ENCODE measurements at places on chromosomes 3 and 15. TPM values are rescaled to one million over a fixed set of nuclear protein-coding genes. Genes with fewer than 3 reads are reported as not detected.

DNA sequence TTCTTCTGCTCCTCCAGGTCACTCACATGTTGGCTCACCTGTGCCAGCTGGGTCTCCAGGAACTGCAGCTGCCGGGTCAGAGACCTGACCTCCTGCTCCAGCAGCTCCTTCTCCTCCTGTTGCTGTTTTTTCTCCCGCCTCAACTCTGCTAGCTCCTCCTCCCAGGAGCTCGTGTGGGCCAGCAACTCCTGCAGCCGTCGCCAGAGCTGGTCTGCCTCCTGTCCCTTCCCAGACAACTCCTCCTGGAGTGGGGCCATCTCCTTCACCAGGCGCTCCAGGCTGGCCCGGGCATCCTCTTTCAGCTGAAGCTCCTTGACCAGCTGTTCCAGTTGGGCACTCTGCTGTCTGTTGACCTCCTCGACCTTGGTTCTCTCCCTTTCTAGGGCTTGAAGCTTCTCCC is 24.5 kb downstream of the CXCR6 start:
- no peaks in the 10 kb centered on the region for H3K27me3 ChIP-seq
- no peak overlapping the region for H3K4me3 ChIP-seq
- H3K27ac ChIP-seq = peak overlapping the region; percentile 52

- no peaks in the 10 kb centered on the region for H3K36me3 ChIP-seq
- no peak overlapping the region for H3K27ac ChIP-seq
- H3K27me3 ChIP-seq = no peaks in the 10 kb centered on the region
- peak; percentile 27 for DNase-seq
- no peaks in the 10 kb centered on the region for H3K4me1 ChIP-seq
Measured at GRCh38 chr15:85485956-85486567, 105.7 kb downstream of the AKAP13 start.

DNA sequence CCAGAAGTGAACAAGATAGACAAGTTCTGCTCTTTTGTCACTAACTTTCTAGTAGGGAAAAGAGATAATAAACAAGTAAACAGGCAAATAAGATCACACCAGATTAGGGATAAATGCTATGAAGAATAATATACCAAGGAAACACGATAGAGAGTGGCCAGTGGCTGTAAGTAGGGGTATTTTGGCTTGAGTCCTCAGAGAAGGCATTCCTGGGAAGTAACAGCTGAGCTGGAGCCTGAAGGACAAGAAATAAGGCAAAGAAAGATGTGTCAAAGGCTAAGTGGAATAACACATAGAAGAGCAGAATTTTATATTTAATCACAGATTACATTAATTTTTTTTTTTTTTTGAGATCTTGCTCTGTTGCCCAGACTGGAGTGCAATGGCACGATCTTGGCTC is 366.2 kb downstream of the ZIC1 start:
- no peaks in the 10 kb centered on the region for H3K4me1 ChIP-seq
- no peaks in the 10 kb centered on the region for H3K27me3 ChIP-seq
- no peak for DNase-seq
- no peak overlapping the region for H3K27ac ChIP-seq

DNA sequence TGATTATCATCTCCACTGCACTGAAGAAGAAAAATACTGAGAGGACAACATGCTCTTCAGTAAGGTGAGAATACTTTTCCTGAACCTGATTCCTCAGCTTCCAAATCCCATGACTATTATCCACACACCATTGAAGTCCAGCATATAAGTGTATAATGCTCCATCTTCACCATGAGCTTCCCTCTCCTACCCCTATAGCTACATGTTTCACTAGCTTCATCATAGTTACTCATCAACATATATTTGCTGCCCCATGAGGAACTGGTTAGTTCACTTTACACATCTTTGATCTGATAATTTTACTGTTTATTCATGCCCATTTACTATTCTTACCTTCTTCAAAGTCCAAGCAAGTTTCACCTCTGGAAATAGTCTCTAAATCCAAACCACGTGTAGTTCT is 908.5 kb upstream of the SEMA6D start:
- no peak overlapping the region for H3K27ac ChIP-seq
- no peak overlapping the region for H3K4me3 ChIP-seq
- no peak for DNase-seq
- H3K4me1 ChIP-seq = no peaks in the 10 kb centered on the region

DNA sequence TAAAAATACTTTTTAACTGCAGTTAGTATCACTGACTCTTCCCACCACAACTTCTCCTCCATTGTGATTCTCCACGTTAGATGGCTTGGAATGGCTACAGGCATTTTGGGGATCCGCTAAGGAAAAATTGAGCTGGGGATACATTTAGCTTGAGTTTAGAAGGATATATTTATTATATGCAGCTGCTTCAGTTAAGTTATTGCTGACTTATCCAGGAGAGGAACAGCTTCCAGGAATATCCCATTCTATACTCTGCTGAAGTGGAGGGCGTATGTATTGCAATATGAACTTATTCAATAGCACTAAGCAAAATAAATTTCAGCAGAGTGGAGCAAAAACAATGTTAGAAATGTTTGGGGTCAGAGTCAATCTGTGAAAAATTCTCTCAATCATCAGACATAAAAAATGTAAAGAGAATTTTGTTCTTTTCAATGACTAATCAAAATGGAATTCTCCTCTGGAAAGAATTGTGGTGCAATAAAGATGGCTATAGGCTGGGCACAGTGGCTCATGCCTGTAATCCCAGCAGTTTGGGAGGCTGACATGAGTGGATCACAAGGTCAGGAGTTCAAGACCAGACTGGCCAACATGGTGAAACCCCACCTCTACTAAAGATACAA is 84.7 kb downstream of the NCEH1 start:
- no peak for DNase-seq
- H3K36me3 ChIP-seq = no peaks in the 10 kb centered on the region
- H3K27ac ChIP-seq = no peak overlapping the region
- peaks cover 6% of the 10 kb centered on the region for H3K4me1 ChIP-seq
- no peaks in the 10 kb centered on the region for H3K27me3 ChIP-seq

GRCh38 chr3:196968233-196969133 is at the start of gene PIGZ:
PIGZ (minus strand) TSS chr3:196968833; CDS start chr3:196952031, 16,802 bp downstream.
- peak within 1 kb of the TSS; percentile 47 for H3K27ac ChIP-seq
- no peaks in the 10 kb centered on the region for H3K27me3 ChIP-seq
- H3K36me3 ChIP-seq = no peaks in the 10 kb centered on the region

GRCh38 chr3:110731148-110731547 is 340.5 kb upstream of the NECTIN3 start:
- no peaks in the 10 kb centered on the region for H3K27me3 ChIP-seq
- H3K36me3 ChIP-seq = no peaks in the 10 kb centered on the region
- DNase-seq = no peak
- H3K4me3 ChIP-seq = no peak overlapping the region

DNA sequence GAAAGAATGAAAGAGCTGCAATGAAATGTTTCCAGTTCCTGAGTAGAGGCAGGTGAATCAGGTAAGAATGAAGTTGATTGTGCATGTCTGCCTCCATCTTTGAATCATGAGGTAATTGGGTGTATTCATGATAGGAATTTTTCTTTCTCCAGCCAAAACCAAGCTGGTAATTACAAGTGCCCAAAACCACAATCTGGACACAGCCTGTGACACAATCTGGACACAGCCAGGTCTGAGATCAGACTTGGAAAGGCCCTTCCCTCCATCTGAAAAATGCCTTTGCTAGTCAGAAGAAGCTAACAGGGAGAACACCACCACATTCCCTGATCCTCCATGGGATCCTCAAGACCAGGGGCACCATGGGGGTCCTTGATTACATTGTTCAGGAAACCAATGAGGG is 338.5 kb upstream of the THBS1 start:
- H3K4me3 ChIP-seq = no peak overlapping the region
- H3K27ac ChIP-seq = no peak overlapping the region
- no peaks in the 10 kb centered on the region for H3K4me1 ChIP-seq
- no peaks in the 10 kb centered on the region for H3K27me3 ChIP-seq

- DNase-seq = no peak
- H3K27me3 ChIP-seq = no peaks in the 10 kb centered on the region
- H3K4me3 ChIP-seq = no peak overlapping the region
- no peaks in the 10 kb centered on the region for H3K36me3 ChIP-seq
Measured at GRCh38 chr3:156840826-156841689, 14.9 kb downstream of the LEKR1 start.

DNA sequence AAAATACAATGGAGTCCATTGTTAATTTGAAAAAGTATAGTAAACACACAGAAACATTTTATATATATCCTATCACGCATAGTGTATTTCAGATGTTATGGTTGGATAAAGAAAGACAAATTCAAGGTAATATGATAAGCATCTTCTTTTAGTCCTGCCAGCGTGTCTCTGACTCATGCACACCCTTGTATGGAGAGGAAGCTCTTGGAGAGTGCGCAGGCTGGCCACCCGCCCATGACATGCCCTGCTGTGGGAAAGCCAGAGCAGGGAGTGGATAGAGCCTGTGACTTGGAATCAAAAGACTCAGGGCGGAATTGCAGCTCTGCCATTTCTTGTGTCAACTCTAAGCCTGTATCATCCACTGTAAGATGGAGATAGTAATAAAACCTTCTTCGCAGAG is 23.0 kb upstream of the COPG1 start:
- peak; percentile 45 for DNase-seq
- H3K4me3 ChIP-seq = no peak overlapping the region
- H3K36me3 ChIP-seq = no peaks in the 10 kb centered on the region
- H3K27me3 ChIP-seq = no peaks in the 10 kb centered on the region
- peak overlapping the region; percentile 12 for H3K27ac ChIP-seq

GRCh38 chr15:80323285-80323684 is 71.3 kb upstream of the CTXND1 start:
- no peak overlapping the region for H3K27ac ChIP-seq
- H3K4me1 ChIP-seq = no peaks in the 10 kb centered on the region
- H3K4me3 ChIP-seq = no peak overlapping the region
- no peak for DNase-seq
- no peaks in the 10 kb centered on the region for H3K27me3 ChIP-seq

DNA sequence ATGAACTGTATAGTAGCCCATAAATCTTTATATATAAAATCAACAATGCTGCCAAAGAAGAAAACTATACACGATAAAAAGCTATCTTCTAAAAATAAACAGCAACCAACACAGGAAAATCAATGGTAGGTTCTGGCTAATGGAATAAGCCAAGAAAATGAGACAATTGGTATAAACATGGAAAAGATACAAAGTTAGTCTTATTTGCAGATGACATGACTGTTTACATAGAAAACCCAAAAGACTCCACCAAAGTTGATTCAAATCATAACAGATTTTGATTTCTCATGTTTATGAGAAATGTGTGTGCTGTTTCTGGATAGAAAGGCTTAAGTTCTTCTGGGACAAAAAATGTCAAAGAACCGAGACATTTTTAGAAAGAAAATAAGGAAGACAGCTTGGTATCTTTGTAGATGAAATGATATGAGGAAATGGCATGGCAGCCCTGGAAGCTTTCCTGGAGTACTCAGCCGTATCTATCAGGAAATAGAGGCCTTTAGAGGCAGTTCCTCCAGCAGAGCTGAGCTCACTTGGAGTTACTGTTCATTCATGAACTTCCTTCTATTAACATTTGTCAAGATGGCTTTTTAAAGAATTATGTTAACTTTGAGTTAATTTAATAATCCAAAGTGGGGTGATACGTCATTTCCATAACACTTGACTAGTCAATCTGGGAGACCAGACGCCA is 36.7 kb upstream of the VILL start:
- peaks cover 8% of the 10 kb centered on the region for H3K36me3 ChIP-seq
- no peak overlapping the region for H3K27ac ChIP-seq
- no peaks in the 10 kb centered on the region for H3K27me3 ChIP-seq

DNA sequence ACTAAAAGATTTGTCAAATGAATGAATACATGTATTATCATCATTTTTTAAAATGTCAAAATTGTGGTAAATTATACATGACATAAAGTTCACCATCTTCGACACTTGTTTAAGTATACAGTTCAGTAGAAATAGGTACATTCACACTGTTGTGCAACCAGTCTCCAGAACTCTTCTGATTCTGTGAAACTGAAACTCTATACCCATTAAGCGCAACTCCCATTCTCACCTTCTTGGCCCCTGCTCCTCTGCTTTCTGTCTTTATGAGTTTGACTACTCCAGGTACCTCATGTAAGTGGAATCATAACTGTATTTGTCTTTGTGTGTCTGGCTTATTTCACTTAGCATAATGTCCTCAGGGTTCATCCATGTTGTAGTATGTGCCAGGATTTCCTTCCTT is 50.1 kb upstream of the KBTBD8 start:
- H3K27me3 ChIP-seq = no peaks in the 10 kb centered on the region
- H3K4me3 ChIP-seq = no peak overlapping the region
- H3K4me1 ChIP-seq = no peaks in the 10 kb centered on the region
- no peak overlapping the region for H3K27ac ChIP-seq
- no peak for DNase-seq

GRCh38 chr15:73326157-73326556 is 42.6 kb downstream of the HCN4 start:
- H3K27ac ChIP-seq = no peak overlapping the region
- no peak overlapping the region for H3K4me3 ChIP-seq
- no peaks in the 10 kb centered on the region for H3K36me3 ChIP-seq
- DNase-seq = no peak
- no peaks in the 10 kb centered on the region for H3K4me1 ChIP-seq

- no peak overlapping the region for H3K4me3 ChIP-seq
- H3K27ac ChIP-seq = no peak overlapping the region
- DNase-seq = no peak
- peaks cover 3% of the 10 kb centered on the region for H3K36me3 ChIP-seq
Measured at GRCh38 chr3:18369551-18370185, 55.5 kb downstream of the SATB1 start.

- no peak for DNase-seq
- H3K4me3 ChIP-seq = no peak overlapping the region
- no peak overlapping the region for H3K27ac ChIP-seq
- no peaks in the 10 kb centered on the region for H3K27me3 ChIP-seq
- no peaks in the 10 kb centered on the region for H3K36me3 ChIP-seq
Measured at GRCh38 chr15:48546296-48546695, 99.2 kb downstream of the FBN1 start.

- DNase-seq = no peak
- no peaks in the 10 kb centered on the region for H3K4me1 ChIP-seq
- H3K27ac ChIP-seq = no peak overlapping the region
- no peaks in the 10 kb centered on the region for H3K36me3 ChIP-seq
- no peak overlapping the region for H3K4me3 ChIP-seq
Measured at GRCh38 chr15:46714950-46715349, 1002.4 kb upstream of the SEMA6D start.

DNA sequence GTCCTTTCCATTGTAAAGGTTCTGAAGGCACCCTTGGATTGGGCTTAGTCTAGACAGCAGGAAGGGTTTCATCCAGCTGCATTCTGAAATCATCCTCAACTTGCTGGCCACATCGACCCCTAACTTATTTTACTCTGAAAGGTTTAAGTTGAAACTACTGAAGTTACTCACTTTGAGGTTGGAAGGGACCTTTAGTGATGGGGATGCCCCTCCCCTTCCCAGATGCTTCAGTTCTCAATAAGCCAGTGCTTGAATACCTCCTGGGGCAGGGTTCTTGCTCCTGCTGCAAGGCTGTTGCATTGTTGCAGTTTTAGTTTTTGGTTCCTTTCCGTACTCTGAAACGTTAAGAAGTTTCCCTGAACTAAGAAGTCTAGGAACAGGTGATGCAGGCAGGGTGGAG is 26.4 kb downstream of the FGD5 start:
- H3K36me3 ChIP-seq = no peaks in the 10 kb centered on the region
- DNase-seq = no peak
- no peaks in the 10 kb centered on the region for H3K4me1 ChIP-seq
- H3K27me3 ChIP-seq = no peaks in the 10 kb centered on the region
- H3K4me3 ChIP-seq = no peak overlapping the region
- no peak overlapping the region for H3K27ac ChIP-seq

KLHL40 gene
- not detected for total RNA-seq

NEK10 gene
- 21.4 TPM for total RNA-seq

GOLGA6B gene
- total RNA-seq = not detected

PCCB gene
- 19.3 TPM for total RNA-seq

BOC gene
- 33.4 TPM for total RNA-seq

STRIT1 gene
- total RNA-seq = not detected

STARD9 gene
- 67.8 TPM for total RNA-seq
